ENCODE measurements at places on chromosomes 3 and 15.

DNA sequence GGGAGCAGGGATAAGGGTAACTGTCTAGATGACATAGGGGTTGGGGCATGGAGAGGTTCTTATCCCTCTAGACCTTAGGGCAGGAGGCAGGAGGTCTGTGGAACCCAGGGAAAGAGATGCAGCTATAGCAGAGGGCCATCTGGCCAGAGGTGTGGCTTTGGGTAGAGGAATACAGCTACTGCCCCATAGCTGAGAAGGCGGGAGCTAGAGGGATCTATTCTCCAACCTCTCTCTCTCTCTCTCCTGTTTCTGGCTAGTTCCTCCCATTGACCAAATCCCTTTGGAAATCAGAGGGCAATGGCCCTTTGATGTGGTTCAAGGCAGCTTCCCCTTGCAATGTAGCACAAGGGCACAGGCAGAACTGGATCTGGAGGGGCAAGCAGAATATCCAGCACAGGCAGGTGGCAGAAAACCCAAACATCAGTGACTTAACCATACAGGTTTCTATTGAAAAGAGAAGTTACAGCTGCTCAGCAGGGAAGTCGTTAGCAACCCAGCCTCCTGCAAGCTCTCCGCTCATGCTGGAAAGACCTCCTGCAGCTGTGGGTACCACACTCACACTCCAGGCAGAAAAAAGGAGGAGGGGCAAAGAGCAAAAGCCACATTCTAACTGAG, 22.3 kb upstream of the LMOD3 start:
- no peak for DNase-seq

- DNase-seq: no peak
Measured at GRCh38 chr15:69748576-69749185, 296.1 kb downstream of the RPLP1 start.

- no peak for DNase-seq
Measured at GRCh38 chr3:129015388-129016105, 14.4 kb downstream of the EFCC1 start.

DNA sequence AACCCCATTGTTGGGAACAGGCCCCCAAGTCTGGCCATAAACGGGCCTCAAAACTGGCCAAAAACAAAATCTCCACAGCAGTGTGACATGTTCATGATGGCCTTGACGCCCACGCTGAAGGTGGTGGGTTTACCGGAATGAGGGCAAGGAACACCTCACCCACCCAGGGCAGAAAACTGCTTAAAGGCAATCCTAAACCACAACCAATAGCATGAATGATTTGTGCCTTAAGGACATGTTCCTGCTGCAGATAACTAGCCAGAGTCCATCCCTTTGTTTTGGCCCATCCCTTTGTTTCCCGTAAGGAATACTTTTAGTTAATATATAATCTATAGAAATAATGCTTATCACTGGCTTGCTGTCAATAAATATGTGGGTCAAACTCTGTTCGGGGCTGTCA, 47.7 kb downstream of the KLHDC8B start:
- no peak for DNase-seq

- no peak for DNase-seq
Measured at GRCh38 chr15:31004220-31004733, 12.8 kb upstream of the MTMR10 start.

- DNase-seq: peak; percentile 19
Measured at GRCh38 chr15:99566157-99566897, 543 bp downstream of the MEF2A start.

GRCh38 chr15:48532946-48533345, 112.6 kb downstream of the FBN1 start:
- DNase-seq: no peak

DNA sequence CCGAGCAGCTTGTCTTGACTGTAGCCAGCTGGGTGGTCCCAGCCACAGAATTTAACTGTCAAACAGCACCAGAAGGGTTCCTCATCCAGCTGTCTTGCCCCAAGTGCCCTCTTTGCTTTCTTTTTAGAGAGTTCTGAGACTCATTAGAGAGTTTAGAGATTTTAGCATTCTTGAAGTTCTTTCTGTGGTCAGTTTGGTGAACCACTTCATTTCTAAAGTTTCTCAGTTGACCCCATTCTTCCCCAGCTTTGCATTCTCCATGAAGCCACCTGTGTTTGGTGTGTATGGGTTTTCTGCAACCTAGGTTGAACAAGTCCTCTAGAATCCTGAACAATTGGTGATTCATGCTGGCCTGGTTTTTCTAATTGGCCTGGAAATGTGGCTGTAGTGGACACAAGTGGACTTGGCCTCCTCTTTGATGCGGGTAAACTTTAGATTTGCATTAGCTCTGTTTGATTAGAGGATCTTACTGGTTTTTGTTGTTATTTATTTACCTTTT, 33.7 kb downstream of the FLNB start:
- peak; percentile 94 for DNase-seq

DNA sequence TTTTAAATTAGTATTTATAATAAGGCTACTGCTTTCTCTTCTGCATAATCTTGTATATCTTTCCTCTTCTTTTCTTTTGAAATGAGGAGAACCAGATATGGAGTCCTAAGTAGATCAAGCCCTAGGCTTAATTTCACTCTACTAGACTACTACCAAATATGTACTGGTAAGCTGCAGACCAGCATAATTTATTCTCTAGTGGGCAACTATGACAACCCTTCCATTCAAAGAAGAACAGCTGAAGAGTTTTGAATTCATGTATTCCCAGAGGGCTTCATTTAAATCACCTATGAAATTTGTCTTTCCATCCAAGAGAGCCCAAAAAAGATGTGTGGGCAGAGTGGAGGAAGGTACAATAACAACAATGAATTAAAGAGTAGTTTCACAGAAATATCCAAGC, 10.0 kb downstream of the RAD18 start:
- no peak for DNase-seq

GRCh38 chr3:13653631-13654279, 104.8 kb downstream of the FBLN2 start:
- no peak for DNase-seq

GRCh38 chr3:84008623-84009022, 950.2 kb upstream of the CADM2 start:
- DNase-seq: no peak

- DNase-seq: no peak
Measured at GRCh38 chr15:99983886-99984286, 250.6 kb upstream of the LYSMD4 start.

DNA sequence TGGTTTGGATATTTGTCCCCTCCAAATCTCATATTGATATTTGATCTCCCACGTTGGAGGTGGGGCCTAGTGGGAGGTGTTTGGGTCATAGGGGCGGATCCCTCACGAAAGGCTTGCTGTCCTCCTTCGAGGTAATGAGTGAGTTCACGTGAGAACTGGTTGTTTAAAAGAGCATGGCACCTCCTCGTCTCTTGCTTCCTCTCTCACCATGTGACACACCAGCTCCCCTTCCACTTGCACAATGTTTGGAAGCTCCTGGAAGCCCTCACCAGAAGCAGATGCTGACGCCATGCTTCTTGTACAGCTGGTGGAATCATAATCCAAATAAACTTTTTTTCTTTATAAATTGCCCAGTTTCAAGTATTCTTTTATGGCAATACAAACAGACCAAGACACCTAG, 38.6 kb downstream of the RFTN1 start:
- DNase-seq: no peak

- DNase-seq: no peak
Measured at GRCh38 chr3:39467394-39468107, at the start of gene MOBP. Gene MOBP (plus strand): TSS chr3:39467680. CDS start chr3:39502070, 34,390 bp downstream.

- DNase-seq: no peak
Measured at GRCh38 chr15:54547491-54547890, 569.2 kb downstream of the UNC13C start.

GRCh38 chr3:188554404-188554803, 400.4 kb downstream of the LPP start:
- DNase-seq: peak; percentile 25

- DNase-seq: peak; percentile 68
Measured at GRCh38 chr15:95840004-95840403, 490.5 kb upstream of the NR2F2 start.

DNA sequence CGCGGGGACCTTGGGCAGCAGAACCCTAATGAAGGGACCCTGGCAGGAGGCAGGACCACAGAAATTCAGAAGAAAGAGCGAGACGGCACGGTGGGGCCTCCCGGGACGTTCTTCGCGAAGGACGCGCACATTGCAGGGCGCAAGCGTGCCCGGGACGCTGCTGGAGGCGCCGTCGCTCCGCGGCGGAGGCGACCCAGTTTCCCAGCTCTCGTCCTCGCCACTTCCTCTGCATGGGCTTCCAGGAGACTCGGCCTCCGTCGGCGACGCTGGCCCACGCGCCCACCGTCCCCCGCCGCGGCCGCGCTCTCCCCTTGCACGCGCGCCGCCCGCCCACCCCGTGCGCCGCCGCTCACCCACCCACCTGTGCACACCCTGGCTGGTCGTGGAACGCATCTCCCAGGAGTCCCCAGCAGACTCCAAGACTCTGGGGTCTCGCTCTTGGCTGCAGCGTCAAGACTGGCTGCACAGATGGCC, 31.8 kb upstream of the SMAD3 start:
- no peak for DNase-seq

- DNase-seq: no peak
Measured at GRCh38 chr15:80350941-80351610, 53.1 kb upstream of the ARNT2 start.

DNA sequence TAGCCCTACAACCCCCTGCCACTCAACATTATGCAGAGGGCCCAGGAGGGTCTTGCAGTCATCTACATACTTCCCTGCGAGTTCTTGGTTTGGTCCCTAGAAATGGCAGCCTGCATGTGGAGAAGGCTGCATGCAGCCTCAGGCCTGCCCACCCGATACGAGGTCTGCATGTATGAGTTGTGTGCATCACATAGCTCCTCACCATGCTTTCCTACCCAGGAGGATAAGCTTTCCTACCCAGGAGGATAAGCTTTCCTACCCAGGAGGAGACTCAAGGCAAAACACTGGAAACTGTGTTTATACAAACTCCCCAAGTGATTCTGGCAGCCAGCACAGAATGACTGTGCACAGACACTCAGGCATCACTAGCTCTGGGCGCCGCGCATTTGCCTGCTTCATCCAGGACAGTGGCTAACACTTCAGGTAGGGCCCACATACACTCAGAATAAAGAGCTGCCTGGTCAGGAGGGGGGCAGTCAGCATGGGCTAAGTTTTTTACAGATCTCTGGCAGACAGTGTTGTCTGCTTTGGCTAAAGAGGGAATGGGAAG, 187.7 kb downstream of the THSD4 start:
- no peak for DNase-seq

DNA sequence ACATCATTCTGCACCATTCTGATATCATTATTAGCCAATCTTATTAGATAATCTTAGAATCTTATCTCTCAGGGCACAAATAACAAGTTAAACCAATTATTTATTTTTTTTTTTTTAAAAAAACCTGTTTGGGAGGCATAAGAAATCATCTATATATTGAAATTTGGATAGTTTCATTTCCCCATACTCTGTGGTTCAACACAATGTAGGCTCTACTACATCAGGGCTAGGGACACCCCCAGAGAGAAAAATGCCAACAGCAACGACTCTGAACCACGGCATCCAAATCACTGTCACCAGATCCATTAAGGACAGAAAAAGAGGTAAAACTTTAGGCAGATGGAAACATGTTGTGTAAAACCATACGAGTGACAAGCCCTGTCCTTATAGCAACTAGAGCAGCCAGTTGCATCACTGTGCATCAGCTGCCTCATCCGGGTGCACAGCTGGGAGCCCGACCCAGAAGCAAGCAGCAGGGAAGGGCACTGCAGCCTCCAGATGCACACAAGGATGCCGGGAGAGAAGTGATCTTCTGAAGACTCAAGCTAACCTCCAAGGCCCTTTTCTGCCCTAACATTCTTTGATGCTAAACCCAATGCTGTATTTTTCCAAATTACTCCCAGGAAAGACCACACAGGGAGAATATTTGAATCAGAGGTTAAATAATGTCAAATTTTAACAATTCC, 381.1 kb downstream of the CTNNB1 start:
- DNase-seq: peak; percentile 21

DNA sequence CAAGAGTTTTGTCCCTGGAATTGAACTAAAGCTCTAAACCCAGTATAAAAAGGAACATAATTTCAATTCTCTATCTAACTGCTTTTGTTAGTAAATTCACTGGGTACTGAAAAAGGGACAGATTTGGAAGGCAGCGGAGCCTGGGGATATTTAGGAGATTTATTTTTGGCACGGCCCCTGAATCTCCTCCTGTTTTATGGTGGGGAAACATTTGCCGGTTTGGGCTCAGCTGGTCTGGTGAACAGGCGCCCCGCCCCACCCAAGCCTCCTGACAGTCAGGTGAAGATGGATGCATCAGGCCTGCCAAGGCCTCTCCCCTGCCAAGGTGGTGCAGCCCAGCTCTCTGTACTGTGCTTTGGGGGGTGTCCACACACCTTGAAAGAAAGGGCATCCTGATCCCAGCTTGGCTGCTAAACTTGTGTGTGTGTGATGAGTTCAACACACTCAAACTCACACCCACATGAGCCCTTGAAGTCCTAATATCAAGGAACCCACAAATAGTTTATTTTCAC, 46.3 kb downstream of the EBLN2 start:
- DNase-seq: no peak

- peak; percentile 28 for DNase-seq
Measured at GRCh38 chr15:90557186-90558084, 27.7 kb downstream of the CRTC3 start.

GRCh38 chr15:45265506-45265905, 13.5 kb downstream of the SLC28A2 start:
- no peak for DNase-seq

DNA sequence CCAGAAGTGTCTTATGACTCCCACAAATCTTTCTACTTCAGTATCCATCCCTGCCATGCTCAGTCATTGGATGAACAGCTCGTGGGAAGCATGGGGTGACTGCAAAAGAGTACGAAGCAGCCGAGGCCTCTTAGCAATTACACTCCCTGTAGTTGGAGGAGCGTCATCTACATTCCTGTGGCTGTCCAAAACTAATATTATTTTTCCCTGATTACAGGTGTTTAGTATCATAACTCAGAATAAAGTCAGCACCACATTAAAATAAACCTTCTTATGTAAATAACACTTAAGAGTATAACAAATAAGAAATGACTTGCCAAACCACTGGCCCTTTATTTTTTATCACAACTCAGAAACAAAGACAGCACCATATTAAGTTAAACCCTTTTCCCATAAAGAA, 141.5 kb downstream of the PLOD2 start:
- no peak for DNase-seq

GRCh38 chr3:66411961-66412887, 88.6 kb downstream of the LRIG1 start:
- DNase-seq: no peak

GRCh38 chr3:13075318-13075717, 2.1 kb upstream of the IQSEC1 start:
- DNase-seq: no peak

DNA sequence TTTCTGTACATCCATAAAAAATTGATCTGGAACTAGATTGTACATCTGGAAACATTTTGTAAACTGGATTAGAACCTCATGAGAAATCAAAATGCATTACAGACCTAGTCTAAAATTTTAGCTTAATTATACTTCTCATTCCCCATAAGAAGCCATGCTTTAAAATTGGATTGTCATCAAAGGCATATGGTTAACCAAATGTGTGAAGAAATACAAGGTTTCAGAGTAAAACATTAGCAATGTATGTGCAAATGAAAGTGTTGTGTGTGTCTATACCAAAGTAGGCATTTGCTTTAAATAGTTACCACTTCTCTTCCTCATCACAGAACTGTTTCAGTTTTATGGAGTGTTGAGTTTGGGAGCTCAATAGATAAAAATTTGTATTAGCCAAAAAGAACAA, 968.7 kb downstream of the EPHA3 start:
- no peak for DNase-seq

GRCh38 chr3:191170097-191170496, 28.9 kb upstream of the OSTN start:
- no peak for DNase-seq
